T-cell (primary cell): ENCODE measurements at places on chromosomes 2 and 18.

GRCh38 chr2:188582211-188582610 lies 290.5 kb downstream of the GULP1 start:
- DNase-seq: no peak
- no peaks in the 10 kb centered on the region for H3K4me1 ChIP-seq
- H3K27ac ChIP-seq: no peak overlapping the region
- no peaks in the 10 kb centered on the region for H3K27me3 ChIP-seq
- H3K36me3 ChIP-seq: no peaks in the 10 kb centered on the region

- H3K4me3 ChIP-seq: no peak overlapping the region
- H3K27me3 ChIP-seq: no peaks in the 10 kb centered on the region
- H3K4me1 ChIP-seq: no peaks in the 10 kb centered on the region
- H3K36me3 ChIP-seq: no peaks in the 10 kb centered on the region
These were observed 197.6 kb downstream of the NDUFA10 start for GRCh38 chr2:239827523-239827890.

GRCh38 chr2:20604951-20605381 lies 45.9 kb downstream of the HS1BP3 start:
- H3K4me1 ChIP-seq: no peaks in the 10 kb centered on the region
- DNase-seq: no peak
- no peaks in the 10 kb centered on the region for H3K36me3 ChIP-seq
- H3K4me3 ChIP-seq: no peak overlapping the region

- no peaks in the 10 kb centered on the region for H3K36me3 ChIP-seq
- H3K27ac ChIP-seq: no peak overlapping the region
- H3K4me3 ChIP-seq: no peak overlapping the region
- peaks cover 44% of the 10 kb centered on the region for H3K4me1 ChIP-seq
- no peak for DNase-seq
- H3K27me3 ChIP-seq: no peaks in the 10 kb centered on the region
These were observed 78.8 kb upstream of the TTC39C start for GRCh38 chr18:23935804-23936203.

DNA sequence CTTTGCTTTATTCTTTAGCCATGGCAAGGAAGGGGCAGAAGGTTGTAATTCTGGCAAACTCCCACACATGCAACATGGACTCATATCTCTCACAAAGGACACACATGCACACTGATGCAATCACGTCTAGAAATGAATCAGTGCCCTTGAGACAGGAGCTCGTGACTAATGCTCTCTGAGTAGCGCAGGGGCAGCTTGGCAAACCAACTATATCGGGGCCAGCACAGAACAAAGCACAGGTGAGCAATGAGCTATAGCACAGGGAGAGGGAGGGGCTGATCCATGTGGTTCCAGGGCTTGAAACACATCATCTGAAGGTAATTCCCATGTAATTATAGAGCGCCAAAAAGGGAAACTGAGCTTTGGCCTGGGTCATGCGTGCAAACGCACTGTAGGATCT lies 165.2 kb upstream of the KLF7 start:
- H3K36me3 ChIP-seq: no peaks in the 10 kb centered on the region
- H3K27me3 ChIP-seq: no peaks in the 10 kb centered on the region
- no peak overlapping the region for H3K27ac ChIP-seq
- no peak for DNase-seq
- H3K4me1 ChIP-seq: no peaks in the 10 kb centered on the region

GRCh38 chr2:3293221-3293620 lies 84.4 kb downstream of the EIPR1 start:
- DNase-seq: no peak
- no peak overlapping the region for H3K4me3 ChIP-seq
- H3K36me3 ChIP-seq: peaks cover 2% of the 10 kb centered on the region

- peaks cover 4% of the 10 kb centered on the region for H3K36me3 ChIP-seq
- peaks cover 56% of the 10 kb centered on the region for H3K4me1 ChIP-seq
These were observed 3.9 kb downstream of the WIPF1 start for GRCh38 chr2:174593574-174594203.

DNA sequence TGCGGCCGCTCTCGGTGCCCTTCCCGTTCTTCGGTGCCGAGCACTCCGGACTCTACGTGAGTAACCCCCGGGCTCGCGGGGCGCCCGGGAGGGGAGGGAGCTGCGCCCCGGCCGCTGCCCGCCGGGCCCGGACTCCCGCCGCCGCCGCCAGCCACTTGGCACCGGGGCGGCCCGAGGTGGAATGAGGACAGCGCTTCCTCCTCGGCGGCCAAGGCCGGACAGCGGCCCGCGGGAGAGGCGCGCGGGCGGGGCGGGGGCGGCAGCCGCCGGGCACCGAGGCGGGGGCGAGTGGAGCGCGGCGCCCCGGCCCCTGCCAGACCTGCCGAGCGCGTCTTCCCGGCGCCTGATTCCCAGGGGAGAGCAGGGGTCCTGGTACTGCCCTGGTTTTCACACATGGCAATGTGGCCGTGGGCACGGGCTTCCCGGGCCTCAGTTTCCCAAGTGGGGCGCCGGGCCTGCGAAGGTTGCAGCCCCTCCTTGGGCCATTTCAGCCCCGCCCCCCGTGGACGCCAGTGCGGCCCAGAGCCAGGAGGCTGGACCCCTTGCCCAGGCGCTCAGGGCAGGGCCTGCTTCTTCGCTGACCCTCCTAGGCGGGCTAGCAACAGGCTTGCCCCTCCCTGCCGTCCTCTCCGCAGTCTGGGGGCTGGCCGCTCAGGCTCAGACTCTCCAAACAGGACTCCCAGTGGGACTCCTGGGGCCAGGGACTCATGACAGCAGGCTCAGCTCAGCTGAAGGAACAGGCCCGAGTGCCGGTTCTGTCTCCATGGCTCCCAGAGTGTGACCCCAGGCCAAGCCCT lies 775 bp downstream of the SNED1 start:
- no peaks in the 10 kb centered on the region for H3K36me3 ChIP-seq
- H3K4me1 ChIP-seq: peaks cover 39% of the 10 kb centered on the region
- peaks cover 58% of the 10 kb centered on the region for H3K27me3 ChIP-seq
- no peak for DNase-seq

- no peak for DNase-seq
- H3K27ac ChIP-seq: no peak overlapping the region
- no peaks in the 10 kb centered on the region for H3K27me3 ChIP-seq
- H3K4me1 ChIP-seq: no peaks in the 10 kb centered on the region
These were observed 951.1 kb upstream of the CNTNAP5 start for GRCh38 chr2:123073956-123074355.

DNA sequence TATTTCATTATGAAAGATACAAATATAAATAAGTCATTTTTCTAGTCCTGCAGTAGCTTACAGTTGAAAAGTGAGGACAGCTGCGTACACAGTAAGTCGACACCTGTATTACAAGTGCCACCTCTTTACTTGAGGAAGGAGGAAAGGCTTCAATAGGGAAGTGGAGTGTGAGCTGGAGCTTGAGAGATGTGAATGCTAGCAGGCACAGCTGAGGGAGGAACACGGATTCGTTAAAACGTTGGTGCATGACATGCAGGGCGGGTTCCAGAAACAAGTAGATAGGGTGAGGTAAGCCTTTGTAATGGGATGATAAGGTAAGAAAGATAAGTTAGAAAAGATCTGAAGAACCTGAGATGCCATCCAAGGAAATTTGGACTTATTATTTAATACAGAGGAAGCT lies 98.1 kb upstream of the CSRNP3 start:
- no peaks in the 10 kb centered on the region for H3K27me3 ChIP-seq
- H3K4me3 ChIP-seq: no peak overlapping the region
- DNase-seq: no peak
- H3K36me3 ChIP-seq: no peaks in the 10 kb centered on the region

- no peaks in the 10 kb centered on the region for H3K36me3 ChIP-seq
- no peaks in the 10 kb centered on the region for H3K4me1 ChIP-seq
- no peaks in the 10 kb centered on the region for H3K27me3 ChIP-seq
- H3K4me3 ChIP-seq: no peak overlapping the region
- no peak for DNase-seq
These were observed 117.4 kb downstream of the CELF4 start for GRCh38 chr18:37447962-37448888.

- H3K4me3 ChIP-seq: no peak overlapping the region
- H3K27me3 ChIP-seq: no peaks in the 10 kb centered on the region
- H3K4me1 ChIP-seq: no peaks in the 10 kb centered on the region
- no peak for DNase-seq
- H3K36me3 ChIP-seq: no peaks in the 10 kb centered on the region
These were observed 55.6 kb upstream of the CCDC85A start for GRCh38 chr2:56128235-56128634.

DNA sequence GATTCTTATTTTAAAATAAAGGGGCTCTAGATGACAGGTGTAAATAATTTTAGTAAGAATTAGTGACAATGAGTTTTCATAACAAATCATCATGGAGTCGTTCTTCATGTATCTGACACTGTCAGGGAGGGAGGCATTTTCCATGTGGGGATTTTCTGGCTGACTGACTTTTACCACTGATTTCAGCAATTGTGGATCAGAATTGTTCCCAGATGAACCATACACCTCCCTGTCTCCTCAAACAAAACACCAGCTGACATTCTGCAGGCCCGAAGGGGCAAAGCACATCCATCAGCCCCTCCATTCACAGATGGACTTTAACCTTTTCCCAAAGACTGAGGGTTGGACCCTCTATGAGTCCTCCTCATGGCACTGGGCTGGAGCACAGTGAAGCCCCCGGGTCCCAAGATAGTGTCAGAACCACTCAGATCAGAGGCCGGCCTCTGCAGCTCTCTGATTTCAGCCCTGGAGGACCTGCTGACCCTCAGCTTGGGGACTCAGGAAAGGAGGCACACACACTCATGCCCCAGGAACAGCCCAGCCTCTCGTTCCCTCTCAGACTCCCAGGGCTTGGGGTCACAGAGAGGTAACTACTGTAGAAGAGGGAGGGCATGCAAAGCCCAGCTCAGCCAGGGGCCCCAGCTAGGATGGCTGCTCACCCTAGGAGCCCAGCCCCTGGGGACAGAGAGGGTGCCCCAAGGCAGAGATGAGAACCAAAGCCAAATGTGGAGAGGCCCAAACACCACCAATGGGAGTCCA lies 43.2 kb upstream of the LOXHD1 start:
- no peaks in the 10 kb centered on the region for H3K36me3 ChIP-seq
- H3K4me1 ChIP-seq: no peaks in the 10 kb centered on the region
- no peak for DNase-seq
- H3K27ac ChIP-seq: no peak overlapping the region
- no peak overlapping the region for H3K4me3 ChIP-seq

DNA sequence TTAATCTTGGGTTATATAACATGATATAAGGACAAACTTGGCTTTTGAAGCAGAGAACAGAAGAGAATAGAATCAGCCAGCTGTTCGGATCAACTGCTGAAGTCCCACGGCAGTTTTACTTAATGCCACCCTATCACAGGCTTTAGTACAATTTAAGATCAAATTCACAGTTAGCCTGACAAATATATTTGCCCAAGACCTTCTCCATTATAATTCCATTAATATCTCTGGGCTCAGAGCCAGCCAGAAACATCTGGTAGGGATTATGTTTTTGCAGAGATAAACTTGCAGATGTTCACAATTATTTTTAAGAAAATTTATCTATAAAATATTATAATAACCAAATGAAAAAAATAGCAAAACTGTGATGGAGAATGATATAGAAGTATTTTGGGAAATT lies 381.4 kb downstream of the RAD51AP2 start:
- no peaks in the 10 kb centered on the region for H3K4me1 ChIP-seq
- H3K27ac ChIP-seq: no peak overlapping the region
- H3K4me3 ChIP-seq: no peak overlapping the region
- no peaks in the 10 kb centered on the region for H3K27me3 ChIP-seq

DNA sequence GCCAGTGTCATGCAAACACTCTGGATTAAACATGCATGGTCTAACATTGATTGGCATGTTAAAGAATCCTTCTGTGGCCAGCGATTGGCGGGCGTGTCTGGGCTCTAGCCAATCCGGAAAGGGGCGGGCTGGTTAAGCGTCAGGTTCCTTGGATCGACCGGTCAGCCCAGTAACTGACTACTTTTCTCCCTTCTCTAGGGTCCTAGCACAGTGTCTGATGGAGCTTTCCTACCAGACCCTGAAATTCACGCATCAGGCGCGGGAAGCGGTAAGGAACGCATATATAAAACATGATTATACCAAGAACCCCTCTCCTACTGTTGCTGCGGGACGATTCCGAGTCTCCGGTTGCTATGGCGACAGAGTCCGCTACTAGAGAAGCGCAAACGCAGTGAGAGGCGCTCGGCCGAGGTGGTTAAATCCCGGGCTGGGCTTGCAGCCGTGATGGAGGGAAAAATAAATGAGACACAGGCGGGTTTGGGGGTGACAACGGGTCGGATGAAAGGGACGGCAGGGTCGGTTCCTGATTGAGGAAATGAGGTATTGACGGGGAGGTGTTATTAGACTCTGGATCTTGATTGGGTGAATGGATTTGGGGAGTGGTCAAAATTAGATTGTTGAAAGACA lies 29.4 kb downstream of the KATNAL2 start:
- no peaks in the 10 kb centered on the region for H3K36me3 ChIP-seq
- H3K27me3 ChIP-seq: peaks cover 16% of the 10 kb centered on the region
- peak overlapping the region; percentile 92 for H3K4me3 ChIP-seq
- DNase-seq: peak; percentile 1
- no peaks in the 10 kb centered on the region for H3K4me1 ChIP-seq
- H3K27ac ChIP-seq: no peak overlapping the region

- H3K4me3 ChIP-seq: no peak overlapping the region
- no peak overlapping the region for H3K27ac ChIP-seq
- H3K27me3 ChIP-seq: no peaks in the 10 kb centered on the region
- DNase-seq: no peak
- H3K4me1 ChIP-seq: no peaks in the 10 kb centered on the region
These were observed 144.1 kb downstream of the PRPF40A start for GRCh38 chr2:152573168-152573567.

- H3K4me3 ChIP-seq: no peak overlapping the region
- DNase-seq: no peak
- no peak overlapping the region for H3K27ac ChIP-seq
- no peaks in the 10 kb centered on the region for H3K36me3 ChIP-seq
These were observed 888.4 kb downstream of the TSN start for GRCh38 chr2:122643725-122644329.

GRCh38 chr2:221571025-221571550 lies 1.0 kb downstream of the EPHA4 start:
- DNase-seq: peak; percentile 20
- peak overlapping the region; percentile 67 for H3K27ac ChIP-seq
- H3K36me3 ChIP-seq: no peaks in the 10 kb centered on the region
- H3K27me3 ChIP-seq: peaks cover 4% of the 10 kb centered on the region

GRCh38 chr2:167258712-167259111 lies 370.4 kb downstream of the XIRP2 start:
- no peak for DNase-seq
- H3K4me1 ChIP-seq: no peaks in the 10 kb centered on the region
- H3K27me3 ChIP-seq: no peaks in the 10 kb centered on the region
- no peak overlapping the region for H3K27ac ChIP-seq

- H3K27ac ChIP-seq: peak overlapping the region; percentile 61
- peaks cover 34% of the 10 kb centered on the region for H3K36me3 ChIP-seq
- no peaks in the 10 kb centered on the region for H3K27me3 ChIP-seq
- H3K4me3 ChIP-seq: peak overlapping the region; percentile 85
These were observed 1.1 kb downstream of the PREB start for GRCh38 chr2:27133195-27133875.

DNA sequence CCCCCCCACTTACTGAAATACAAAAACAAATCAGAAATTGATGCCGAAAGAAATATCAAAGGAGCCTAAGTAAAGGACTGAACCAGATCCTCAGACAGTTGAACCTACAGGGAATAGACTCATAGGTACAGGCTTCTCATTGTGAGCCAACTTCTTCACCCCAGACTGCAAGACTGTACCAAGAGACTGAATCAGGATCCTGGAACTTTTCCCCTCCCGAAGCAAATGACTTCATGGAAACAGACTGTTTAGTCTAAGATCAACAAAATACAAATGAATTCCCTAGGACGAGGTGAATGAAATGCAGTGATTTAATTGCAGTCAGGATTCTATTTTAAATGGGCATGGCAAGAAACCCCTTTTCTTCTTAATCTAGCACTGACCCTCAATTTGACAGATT lies 53.6 kb upstream of the RNF152 start:
- H3K36me3 ChIP-seq: no peaks in the 10 kb centered on the region
- H3K27ac ChIP-seq: no peak overlapping the region
- H3K27me3 ChIP-seq: no peaks in the 10 kb centered on the region
- DNase-seq: no peak
- no peaks in the 10 kb centered on the region for H3K4me1 ChIP-seq
